GM20000 (cell line): ENCODE measurements at places on chromosomes 11 and 22.
A peak's percentile ranks its signal among the peaks of the same experiment; 100 is the strongest.

GRCh38 chr11:126329644-126330211, 25.8 kb upstream of the ST3GAL4 start:
- no peak for DNase-seq

GRCh38 chr22:41256254-41257253, 15.8 kb upstream of the CHADL start:
- no peak for DNase-seq

GRCh38 chr22:29821291-29822016, 16.6 kb downstream of the ASCC2 start:
- DNase-seq: peak; percentile 76

DNA sequence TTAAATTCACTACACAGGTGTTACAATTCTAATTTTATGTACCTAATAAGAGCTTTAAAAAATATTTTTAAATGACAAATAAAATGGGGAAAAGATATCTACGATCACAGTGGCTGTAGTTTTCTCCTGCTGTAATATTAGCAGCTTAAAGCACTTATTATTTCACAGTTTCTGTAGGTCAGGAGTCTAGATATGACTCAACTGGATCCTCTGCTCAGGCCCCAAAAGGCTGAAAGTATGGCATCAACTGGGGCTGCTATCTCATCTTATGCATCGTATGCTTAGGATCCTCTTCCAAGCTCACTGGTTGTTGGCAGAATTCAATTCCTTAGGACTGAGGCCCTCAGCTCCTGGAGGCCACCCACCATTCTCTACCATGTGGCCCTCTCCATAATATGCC, 12.8 kb downstream of the FBXO3 start:
- DNase-seq: peak; percentile 54

DNA sequence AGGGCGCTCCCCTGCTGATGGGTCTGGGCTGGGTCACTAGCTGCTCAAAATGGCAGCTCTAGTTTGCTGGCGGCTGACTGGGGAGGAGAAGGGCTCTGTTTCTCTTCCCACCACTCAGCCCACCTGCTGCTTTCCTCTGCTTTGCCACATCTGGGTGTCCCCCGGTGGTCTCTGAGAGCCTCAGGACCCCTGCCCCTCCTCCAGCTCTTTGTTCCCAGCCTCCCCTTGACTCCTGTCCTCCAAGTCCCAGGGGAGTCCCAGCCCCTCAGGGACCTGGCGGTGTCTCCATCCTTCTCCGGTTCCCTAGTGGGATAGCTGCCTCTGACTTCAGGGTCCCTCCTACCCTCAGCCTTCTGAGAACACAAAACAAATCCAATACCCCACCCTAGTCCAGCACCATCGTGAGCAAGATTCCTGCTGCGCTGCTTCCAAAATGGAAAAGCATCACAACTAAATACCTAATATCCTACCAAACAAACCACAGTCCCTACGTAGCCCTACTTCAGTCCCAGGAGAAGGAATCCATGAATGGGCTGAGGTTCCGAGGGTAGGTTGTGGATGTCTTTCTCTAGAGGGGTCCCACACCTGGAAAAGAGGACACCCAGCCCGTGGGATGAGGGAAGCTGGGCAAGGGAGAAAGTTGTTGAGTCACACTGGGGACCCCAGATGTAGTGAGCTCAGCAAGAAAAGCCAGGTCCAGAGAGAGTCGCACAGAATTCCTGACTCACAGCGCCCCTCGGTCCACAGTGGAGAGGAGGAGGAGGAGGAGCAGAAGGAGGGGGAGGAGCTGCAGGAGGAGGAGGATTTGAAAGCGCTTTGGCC, 45.0 kb upstream of the NNMT start:
- no peak for DNase-seq
